Hematopoietic multipotent progenitor cell treated with erythropoietin and hydrocortisone succinate and interleukin-3 and kit ligand, for 15 days (in vitro differentiated cells): ENCODE measurements at places on chromosomes 5 and 9.

- no peak for DNase-seq
Measured at GRCh38 chr5:15526413-15526812, 26.4 kb downstream of the FBXL7 start.

DNA sequence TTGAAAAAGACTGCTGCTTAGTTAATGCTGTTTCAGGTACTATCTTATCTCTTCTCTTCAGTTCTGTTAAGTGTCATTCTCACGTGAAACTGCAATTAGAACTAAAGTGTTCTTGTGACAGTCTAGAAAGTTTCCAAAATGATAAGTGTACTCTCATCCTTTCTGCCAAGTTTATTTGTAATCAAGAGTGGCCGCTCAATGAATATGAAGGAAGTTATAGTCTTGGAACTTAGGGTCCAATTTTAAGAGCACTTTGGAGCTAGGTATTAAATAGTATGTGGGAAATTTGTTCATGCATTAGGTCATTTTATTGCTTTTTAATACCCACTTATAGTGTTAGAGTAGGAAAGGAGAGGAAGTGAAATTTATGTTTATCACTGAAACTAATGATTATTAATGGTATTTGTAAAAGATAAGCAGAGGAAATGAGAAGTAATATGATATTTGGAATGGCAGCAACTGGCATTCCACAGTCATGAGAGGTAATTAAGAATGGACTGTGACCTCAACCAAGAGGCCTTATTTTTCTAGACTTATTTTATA lies 20.4 kb downstream of the XRCC4 start:
- no peak for DNase-seq

DNA sequence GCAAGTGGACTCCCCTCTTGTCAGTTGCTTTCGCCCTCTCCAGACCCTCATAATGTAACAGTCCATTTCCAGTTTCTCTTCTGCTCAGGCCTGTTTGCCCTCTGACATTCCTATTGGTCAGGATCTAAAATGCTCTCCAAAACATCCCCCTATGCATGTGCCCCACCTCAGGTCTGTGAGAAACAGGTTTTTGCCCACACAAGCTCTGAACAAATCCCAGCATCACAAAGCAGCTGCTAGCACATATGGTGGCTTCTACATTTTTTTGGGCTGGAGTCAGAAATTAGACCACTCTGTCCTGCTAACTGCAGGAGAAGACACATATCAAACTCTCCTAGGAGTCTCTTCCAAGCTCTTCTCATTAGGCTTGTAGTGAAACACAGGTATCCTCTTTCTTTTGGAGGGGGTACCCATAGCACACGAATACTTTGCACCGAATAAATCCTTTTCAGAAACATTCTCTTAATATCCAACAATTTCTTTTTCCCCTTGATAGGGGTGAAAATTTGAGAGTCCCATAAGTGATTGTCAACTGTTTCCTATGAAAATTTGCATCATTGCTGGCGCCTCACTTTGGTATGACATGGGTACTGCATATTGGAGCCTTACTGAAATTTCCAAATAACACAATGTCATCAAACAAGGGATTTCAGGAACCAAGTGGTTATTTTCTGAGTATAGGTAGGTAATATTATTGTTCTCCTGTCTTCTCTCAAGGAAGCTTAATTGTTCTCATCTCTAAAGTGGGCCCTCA lies 19.3 kb upstream of the HSPA9 start:
- no peak for DNase-seq

- DNase-seq, result no peak
Measured at GRCh38 chr9:89746385-89747116, 141.7 kb downstream of the GADD45G start.

DNA sequence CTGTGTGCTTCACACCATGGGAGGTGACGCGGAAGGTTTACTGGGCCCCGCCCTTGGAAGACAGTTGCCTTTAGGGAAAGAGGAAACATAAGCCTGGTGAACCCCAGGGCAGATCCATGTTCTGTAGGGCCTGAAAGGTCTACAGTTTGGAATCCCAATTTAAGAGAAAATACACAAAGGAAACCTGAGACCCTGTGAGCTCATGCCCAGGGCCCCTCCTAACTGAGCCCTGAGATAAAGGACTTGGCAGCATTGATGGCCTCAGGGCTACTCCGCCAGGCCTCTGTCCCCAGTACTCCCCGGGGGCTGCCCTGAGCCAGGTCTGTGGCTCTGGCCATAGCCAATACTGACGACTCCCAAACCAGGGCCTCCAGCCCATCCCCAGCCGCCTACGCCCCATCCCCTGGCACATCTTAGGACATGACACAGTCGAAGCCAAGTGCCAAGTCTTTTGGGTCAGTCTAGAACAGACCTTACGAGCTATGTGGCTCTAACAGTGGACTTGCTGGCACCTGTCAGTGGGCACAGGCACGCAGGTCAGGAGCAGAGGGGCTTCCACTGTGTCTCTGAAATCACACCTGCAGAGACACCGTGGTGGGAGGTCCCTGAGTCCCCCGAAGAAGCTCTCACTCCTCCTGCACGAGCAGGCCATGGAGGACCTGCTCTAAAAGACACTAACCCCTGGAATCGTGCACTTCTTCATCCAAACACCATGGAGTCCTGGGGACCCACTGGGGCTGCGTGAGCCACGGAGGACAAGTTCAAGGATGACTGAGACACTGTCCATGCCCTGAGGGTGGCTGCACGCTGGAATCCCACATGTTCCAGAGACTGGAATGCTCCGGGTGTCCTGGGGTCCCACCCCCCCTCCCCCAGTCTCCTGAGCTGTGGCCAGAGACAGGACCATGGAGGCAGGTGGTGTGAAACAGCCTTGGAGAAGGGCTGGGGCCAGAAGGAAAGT lies 40.3 kb upstream of the BARHL1 start:
- no peak for DNase-seq

DNA sequence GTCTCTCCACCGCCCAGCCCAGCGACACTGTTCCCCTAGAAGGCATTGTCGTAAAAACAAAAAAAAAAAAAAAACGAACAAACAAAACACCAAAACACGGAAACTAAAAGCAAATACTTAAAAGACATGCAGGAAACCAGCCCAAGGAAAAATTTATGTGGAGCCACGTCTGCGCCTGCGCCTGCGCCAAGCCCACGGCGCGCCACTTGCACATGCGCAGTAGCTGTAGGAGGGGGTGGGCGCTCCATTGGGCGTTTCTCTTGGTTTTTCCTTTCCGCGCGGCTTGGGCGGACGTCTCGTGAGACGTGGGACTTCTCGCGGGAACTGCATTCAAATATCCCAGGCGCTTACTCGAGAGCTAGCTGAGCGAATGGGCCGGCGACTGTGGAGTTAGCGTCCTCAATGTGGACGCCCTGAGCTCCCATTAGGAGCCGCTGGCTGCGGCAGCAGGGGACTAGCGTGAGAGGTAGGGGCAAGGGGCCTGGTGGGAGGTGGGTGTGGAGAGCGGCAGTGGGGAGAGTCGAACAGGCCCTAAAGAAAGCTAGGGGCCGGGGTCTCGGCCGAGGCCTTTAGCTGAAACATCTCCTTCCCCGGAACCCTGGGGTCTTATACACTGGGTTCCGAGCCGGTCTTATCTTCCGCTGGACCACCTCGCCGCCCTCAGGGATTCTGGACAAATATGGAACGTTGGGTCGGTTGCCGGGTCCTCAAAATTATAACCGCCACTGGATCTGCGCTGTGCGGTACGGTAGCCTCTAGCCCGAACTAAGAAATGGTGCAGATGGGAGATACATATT lies at the start of gene SPDL1:
Gene SPDL1 (plus strand): TSS at position 350 of the 797 bp plus-strand sequence. CDS start 4,644 bp downstream, outside the sequence.
- peak; percentile 95 for DNase-seq

DNA sequence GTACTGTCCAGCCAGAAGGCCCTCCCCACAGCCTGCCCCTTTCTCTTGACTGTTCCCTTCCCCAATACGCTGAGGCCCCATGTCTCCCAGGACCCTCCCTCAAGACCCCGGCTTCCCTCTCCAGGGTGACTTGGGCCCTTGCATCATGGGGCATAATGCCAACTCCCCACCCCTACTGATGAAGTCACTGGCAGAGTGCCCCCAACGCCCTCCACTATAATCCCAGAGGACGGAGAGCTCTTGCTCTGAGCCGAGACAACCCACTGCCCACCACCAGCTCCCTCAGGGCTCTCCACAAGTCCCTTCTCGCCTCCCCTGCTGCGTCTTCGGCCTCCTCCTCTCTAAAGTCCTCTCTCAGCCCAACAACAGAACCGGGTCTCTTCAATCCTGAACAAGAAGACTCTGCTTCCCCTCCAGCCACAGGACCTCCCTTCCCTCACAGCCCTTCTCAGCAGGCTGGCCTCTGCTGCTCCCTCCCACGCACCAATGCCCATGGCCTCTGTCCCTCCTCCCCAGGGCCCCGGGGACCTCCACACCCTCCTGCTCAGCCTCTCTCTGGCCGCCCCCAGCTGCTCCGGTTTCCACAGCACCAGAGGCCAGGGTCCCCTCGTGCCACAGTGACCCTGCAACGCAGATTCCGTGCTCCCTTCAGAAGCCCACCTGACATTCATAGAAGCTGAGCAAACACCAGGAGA lies 47.6 kb downstream of the ADAMTS2 start:
- DNase-seq, result no peak

GRCh38 chr9:35756275-35757225 lies 2.5 kb upstream of the MSMP start:
- DNase-seq, result peak; percentile 59

DNA sequence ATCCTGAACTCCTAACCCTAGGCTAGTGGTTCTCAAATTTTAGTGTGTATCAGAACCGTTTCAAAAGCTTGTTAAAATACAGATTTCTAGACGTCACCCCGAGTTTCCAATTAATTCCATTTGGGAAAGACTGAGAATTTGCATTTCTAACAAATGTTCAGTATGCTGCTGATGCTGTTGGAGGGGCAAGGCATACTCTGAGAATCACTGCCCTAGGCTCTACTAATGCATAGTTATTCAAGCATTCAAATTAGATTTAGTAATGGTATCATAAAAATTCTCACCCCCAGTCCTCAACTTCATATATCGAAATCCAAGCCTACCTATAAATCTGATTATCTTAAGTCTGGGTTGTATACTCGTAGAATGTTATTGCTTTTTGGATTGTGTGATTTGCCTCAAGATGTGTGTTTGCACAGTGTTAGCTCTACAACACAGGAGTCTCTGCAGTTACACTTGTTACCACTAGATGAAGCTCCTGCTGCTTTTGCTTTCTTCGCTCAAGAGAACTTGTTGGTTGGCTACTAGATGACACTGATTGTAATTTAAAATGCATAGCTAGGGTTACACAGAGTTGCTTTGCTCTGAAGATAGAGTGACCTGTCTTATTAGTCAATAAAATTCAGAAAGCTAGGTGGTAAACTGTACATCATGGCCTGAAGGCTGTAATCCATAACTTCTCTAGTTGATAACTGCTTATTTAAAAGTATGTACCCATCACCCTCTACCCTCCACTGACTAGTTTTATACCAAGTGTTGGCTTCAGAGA lies 7.5 kb upstream of the ERAP2 start:
- peak; percentile 51 for DNase-seq

- no peak for DNase-seq
Measured at GRCh38 chr5:14414656-14415023, 167.0 kb upstream of the OTULINL start.

GRCh38 chr5:174315871-174316270 lies 270.4 kb downstream of the NSG2 start:
- DNase-seq, result no peak

GRCh38 chr9:85645909-85646627 lies 95.7 kb downstream of the AGTPBP1 start:
- DNase-seq, result no peak

DNA sequence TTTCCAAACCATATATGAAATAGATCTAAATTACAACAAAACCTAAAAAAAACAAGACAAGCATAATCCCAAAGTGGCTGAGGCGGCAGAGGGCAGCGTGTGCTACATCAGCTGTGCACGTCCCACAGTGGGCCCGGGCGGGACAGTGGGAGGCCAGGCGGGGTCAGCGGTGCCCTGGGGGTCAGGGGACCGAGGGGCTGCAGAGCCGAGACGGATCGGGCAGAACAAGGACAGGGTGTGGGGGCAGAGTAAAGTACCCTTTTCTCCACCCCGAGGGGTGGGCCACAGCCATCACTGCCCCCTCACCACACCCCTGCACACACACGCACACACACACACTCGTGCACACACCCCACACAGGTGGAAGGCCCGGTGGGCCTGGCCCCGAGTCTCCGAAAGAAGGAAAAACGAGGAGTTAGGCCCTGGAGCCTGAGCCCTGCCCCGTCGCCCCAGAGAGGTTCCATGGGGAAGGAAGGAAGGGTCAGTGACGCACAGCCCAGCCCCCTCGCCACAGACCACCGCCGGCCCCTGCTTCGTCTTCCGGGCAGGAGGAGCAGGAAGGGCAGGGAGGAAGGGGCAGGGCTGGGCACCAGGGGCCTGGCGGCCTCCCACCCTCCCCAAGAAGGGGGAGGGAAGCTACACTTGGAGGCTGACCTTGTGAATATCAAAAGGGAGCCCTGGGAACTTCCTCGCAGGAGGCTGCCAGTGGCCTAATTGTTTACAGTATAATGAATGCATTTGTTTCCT lies 49.6 kb upstream of the UBAC1 start:
- no peak for DNase-seq

DNA sequence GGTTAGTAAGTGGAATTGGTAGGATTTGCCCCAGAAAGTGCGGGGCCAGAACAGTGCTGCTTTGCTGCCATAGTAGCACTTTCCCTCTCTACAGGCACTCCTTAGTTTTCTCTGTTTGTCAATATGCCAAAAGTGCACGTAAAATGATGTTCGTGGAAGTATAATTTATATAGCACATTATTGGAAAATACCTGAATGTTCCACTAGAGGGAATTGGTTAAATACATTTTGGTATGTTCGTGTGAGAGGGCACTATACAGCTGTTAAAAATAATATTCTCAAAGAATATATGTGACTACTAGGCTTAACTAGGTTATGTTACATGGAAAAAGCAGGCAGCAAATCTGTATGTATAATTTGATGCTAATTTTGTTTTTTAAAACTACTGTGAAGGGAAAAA lies 184.0 kb upstream of the GDNF start:
- DNase-seq, result no peak

DNA sequence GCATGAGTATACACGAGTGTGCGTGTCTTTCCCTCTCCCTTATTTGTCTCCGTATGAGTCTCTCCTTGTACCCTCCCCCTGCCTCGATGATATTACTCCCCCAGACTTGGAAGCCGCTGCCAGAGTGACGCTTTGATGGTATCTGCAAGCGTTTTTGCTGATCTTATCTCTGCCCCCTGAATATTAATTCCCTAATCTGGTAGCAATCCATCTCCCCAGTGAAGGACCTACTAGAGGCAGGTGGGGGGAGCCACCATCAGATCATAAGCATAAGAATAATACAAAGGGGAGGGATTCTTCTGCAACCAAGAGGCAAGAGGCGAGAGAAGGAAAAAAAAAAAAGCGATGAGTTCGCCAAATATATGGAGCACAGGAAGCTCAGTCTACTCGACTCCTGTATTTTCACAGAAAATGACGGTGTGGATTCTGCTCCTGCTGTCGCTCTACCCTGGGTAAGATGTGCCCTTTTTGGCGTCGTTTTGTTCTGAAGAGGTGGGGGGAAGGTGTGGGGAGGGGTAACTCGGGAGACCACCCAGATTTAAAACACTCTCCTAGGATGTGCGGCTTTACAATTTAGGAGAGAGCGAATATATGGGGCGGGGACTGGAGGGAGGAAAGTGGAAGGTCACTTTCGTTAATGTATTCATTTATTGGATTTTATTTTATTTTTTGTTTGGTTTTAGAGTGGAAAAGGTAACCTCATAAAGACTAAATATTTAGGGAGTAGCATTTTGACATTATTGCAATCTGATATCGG lies at the start of gene GABRG2:
Gene GABRG2 (plus strand): TSS at position 119 of the 757 bp plus-strand sequence. CDS start 227 bp downstream, at position 346.
- DNase-seq, result no peak

- DNase-seq, result no peak
Measured at GRCh38 chr5:159096243-159096923, 3.3 kb downstream of the EBF1 start.
